ENCODE measurements at places on chromosomes 7 and 10.

DNA sequence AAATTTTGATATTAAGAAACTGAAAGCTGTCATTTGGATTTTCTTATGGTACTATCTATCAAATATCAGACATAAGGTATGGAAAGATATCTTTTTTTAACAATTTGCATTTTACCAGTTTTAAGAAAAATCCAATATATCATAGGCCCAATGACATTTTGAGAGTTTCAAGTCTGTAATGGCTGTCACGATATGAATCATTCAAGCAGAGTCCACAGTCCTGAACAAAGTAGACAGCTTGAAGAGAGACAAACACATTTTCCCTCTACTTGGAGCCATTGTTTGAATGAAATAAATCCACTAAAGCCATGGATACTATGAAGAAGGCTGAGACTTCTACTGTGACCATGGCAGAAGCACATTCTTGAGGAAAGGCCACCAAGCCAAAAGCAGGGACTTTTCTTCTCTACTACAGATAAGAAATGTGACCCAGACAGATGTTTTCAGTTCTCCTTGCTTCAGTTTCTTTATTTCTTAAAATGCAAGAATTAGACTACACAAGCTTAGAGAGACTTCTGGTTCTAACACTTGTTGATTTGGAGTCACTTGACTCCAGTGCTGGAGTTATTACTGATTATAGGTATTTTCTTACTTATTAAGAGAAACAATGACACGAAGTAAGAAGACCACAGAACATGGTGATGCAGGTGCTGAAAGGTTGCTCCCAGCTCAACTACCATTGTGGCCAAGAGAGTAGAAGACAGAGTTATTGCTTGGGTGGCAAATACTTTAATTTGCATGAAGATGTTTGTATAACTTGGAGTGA lies 429.1 kb downstream of the KIF20B start:
- DNase-seq = no peak

DNA sequence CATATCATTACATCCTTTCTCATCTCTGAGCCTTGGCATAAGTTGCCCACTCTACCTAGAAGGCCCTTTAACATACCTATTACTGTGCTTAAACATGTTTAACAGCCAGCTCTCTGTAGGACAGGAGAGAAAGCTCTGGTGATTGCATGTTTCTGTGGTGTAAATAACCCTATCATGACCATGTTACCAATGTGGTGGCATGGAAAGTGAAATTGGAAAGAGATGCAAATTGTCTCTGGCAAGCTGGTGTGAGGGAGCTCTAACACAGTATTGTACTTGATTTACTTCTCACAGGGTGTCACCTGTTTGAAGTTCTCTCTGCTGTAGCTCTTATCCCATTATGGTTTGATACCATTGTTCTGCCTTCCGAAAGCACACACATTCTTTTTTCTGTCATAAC lies 231.8 kb upstream of the DKK1 start:
- DNase-seq = no peak

DNA sequence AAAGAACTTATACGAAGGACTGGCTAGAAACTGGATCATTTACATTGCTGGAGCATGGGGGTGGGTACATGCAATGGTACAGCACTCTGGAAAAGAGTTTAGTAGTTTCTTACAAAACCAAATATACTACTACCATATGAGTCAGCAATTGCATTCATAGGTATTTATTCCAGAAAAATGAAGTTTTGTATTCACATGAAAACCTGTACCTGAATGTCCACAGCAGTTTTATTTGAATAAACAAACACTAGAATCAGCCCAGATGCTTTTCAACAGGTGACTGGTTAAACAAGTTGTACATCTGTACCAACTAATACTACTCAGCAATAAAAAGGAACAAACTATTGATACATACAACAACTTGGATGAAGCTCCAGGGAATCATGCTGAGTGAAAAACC lies 3.4 kb downstream of the SCIN start:
- no peak for DNase-seq

DNA sequence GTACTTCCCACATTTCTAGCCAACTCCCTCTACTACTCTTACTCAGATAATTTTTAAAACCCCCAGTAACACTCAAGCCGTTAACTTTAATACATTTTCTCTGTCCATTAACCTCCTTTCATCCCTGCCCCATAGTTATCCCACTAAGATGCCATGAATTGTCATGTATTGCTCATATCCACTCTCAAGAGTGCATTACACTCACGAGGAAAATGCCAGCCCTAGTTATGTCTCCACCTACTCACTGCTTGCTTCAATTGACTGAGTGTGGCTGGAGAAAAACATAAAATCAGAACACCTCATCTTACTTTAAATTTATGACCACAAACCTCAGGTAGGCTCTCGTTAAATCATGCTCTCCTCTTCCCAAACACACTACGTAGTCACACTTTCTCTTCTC lies 324.1 kb upstream of the NPSR1 start:
- no peak for DNase-seq

DNA sequence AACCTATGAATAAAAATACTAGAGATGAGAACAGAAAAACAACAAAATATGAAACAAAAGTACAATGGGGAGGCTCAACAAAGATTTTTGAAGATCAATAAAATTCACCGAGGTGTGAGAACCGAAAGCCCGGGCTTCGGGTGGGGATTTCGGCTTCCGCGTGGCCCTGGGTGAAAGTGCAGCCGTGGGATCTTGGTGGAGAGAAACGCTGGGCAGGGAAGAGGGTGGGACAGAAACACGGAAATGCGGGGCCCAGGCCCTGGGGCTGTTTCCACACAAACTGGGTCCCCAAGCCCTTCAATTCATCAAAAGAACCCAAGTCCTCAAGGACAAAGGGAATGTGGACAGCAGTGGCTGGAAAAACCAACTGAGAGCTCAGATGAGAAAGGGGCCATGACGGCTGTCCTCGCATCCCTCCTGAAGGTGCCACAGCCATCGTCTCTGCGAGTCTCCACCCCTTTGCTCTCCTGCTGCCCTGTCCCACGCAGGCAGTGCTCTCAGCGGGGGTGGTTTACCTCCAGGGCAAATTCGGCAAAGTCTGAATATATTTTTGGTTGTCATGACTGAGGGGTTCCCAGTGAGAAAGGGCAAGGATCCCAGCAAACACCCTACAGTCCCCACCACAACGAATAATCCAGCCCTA lies 19.7 kb downstream of the FOXL3 start:
- no peak for DNase-seq

DNA sequence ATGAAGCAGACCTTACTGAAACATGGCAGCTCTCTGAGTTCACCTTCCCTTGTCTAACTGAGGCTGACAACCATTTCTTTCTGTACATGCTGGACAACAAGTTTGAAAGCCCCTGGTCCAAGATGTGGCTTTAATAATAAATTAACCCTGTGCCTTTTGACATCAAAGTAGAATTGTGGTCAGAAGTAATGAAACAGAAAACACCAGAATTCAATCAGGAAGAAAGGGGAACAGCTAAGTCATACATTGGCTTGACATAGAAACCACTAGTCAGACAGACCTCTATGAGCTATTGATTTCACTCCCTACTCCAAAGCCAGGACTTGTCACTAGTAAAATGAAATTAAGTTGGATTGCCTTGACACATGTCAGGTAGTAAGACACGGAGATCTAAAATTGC lies 175.2 kb upstream of the ASAH2 start:
- no peak for DNase-seq

DNA sequence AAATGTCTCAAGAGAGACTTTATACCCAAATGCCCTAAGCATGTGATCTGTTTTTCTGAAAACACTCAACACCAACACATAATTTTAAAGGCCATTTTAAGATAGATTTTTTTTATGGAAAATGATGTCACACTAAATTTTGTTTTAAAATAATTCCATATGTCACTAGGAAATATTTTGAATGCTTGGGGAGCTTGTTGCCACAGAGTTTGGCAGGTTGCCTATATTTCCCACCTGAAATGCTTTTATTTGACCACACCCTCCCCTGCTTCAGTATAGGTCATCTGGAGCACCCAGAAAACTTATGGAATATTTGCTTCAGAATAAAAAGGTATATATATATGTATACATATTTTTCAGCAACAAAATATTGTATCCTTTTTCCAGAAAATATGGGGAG lies 180.0 kb upstream of the ANK3 start:
- DNase-seq = no peak

DNA sequence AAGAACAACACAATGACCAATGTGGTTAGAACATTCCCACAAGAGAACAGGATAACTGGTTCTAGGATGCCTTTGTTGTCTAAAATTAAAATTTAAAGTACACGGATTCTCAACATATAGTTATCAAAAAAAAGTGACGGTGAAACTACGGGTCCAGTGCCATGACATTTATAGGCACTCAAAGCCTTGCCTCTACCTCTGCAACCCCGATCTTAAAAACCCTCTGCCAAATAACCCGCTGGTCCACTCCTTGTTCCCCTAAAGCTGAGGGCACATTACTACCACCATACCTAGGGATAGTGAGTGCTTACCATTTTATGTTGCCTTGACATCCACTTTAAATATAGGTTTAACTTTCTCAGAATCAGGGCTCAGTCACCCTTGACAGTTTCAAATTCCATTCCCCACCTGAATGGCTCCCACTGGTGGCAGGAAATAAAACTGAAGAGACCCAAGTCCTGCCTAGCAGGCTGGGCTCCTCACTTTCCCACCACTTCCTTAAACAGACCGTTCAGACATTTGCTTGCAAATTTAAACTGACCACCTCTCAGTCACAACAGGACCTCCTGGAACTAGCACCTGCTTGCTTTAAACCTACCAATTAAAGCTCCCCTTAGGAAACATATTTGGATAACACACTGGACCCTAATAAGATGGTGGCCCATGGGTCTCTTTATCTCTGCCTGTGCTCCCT lies 169.9 kb upstream of the ASAH2 start:
- peak; percentile 36 for DNase-seq

GRCh38 chr7:2979201-2979631 lies 64.5 kb downstream of the CARD11 start:
- no peak for DNase-seq

GRCh38 chr7:57203161-57203791 lies 71.0 kb upstream of the ZNF479 start:
- no peak for DNase-seq

DNA sequence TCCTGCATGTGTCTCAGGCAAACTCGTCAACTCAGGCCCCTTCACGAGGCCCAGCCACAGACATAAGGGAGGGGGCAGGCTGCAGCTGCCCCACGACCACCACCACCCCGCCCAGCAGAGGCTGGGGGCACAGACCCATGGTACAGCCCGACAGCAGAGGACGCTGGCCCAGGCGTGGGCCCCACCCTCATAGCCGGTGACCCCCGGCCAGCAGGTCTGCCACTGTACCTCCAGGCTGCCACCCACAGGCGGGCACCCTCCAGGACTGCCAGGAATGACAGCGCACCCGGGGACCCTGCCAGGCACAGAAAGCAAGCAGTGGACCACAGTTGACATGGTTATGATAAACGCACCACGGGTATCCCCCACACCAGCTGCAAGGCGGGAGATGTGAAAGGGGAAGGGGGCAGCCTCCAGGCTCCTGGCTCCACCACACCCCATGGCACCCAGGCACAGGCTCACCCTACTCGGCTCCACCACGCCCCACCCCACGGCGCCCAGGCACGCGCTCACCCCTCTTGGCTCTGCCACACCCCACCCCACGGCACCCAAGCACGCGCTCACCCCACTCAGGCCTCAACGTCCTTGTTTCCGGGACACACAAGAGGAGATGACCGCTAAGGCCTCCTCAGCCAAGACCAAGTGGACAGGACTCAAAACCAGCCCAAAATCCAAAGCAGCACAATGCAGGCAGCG lies 135.9 kb downstream of the MAD1L1 start:
- DNase-seq = no peak

DNA sequence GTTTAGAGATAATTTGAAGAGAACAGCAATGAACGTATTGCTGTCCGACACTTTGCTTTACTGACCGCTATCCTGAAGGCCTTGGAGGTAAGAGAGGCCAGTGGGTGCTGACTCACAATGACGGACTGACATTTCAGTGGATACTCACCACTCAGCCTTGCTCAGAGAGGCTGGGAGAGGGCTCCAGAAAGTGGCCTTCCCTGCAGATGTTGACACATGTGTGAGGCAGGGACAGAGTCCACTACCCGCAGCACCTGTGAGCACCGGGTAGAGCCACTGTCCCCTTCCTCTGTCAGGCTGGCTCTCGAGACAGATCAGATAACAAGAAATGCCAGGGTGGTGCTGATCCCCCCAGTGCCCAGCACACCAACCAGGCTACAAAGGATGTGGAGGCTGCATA lies 75.0 kb downstream of the GPR26 start:
- DNase-seq = no peak

DNA sequence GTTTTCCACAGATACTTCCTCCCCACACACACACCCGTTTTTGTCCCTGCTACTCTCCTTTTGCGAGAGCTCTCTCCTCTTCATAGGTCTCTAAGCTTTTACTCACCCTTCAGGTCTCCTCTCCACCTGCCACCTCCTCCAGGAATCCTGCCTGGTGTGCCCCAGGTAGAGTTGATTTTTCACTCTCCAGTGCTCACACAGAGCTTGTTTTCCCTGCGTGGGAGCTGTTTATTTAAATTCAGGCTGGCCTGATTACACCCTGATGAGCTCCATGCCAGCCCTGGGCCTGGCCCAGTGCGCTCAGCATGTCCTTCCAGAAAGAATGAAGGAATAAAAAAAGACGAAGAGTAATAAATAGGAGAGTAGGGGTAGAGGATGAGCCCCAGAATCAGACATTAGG lies 7.5 kb upstream of the CLDN4 start:
- no peak for DNase-seq

- DNase-seq = no peak
These were observed 7.9 kb upstream of the HOXA2 start for GRCh38 chr7:27110186-27111031.

DNA sequence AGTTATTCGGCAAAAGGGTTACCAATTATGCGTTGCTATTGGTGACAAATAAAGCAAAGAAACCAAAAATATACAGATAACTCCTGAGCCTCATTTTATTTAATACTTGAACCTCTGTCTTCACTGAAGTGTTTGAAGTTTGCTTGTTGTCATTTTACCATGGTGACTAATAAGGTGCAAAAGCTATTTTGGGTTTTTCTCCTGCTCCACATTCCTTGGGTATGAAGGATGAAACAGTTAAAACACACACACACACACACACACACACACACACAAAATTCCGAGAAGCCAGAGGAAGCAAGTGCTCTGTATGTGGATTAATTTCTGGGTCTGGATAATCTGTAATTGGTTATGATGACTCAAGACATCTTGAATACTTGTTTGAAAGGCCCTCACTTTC lies 246.5 kb downstream of the COBL start:
- no peak for DNase-seq

DNA sequence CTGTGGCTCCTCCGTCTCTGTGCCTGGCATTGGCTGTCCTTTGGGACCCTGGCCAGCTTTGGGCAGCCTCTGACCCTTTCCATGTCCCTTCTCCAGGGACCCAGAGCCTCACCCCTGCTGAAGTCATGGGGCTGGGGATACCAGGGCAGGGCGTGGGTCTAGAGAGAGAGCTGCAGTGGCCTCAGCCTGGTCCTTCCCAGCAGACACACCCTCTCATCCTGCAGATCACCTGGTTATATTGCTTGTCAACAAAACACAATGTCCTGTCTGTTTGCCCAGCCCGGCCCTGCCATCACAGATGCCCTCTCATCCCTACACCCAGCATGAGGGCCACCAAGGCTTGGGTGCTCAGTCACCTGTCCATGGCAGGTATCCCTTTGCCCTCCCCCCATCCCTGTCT lies 1.8 kb downstream of the MUC17 start:
- DNase-seq = no peak

GRCh38 chr10:23413629-23414089 lies 25.2 kb upstream of the OTUD1 start:
- no peak for DNase-seq

All from stimulated activated CD4-positive, alpha-beta T cell treated with anti-CD3 and anti-CD28 coated beads, Interleukin-4, amount 100 ng/mL, for 24 hours (primary cell).